ENCODE measurements at places on chromosomes 5 and 9.
A peak's percentile ranks its signal among the peaks of the same experiment; 100 is the strongest.

DNA sequence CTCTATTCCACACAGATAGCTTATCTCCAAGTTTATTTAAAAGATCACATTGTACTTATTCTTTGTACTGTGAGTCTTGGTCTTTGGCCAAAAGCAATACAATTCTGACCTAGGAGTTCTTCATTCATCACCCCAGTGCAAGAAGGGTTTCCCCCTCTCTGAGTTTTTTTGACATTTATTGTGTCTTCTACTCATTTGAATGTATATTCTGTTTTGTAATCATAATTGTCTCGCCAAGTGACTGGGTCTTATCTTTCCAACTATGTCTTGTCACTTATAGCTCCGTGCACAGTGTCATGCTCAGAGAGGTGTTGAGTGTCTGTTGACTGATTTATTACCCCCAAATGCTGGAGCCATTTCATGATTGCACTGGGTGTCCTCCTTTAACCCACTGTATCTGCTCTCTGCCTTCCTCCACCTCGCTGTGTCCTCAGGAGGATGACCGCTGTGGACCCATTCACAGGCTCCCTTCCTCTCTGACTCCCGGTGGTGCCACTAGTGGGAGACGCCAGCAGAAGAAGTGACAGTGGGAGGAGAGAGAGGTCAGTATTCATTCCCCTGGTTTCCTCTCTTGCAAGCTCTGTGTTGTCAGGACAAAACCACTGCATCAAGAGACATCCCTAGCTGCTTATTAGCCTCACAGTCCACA lies 11.2 kb upstream of the TRIO start:
- DNase-seq = no peak

DNA sequence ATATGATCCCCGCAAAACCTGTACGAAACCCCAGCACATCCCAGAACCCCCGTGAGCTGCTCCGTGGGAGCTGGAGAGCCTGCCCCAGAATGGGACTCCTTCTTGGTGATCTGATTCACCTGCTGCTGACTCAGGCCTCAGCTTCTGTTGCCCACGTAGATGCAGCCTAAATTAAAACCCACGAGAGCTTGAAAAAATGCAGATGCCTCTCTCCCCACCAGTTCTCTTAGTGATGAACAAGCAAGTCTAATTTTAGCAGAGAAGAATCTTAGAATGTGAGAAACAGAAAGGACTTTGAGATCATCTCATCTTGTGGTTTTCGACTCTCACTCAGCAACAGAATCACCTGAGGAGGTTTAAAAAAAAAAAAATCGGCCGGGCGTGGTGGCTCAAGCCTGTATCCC lies 57.6 kb downstream of the TMOD1 start:
- DNase-seq = no peak

DNA sequence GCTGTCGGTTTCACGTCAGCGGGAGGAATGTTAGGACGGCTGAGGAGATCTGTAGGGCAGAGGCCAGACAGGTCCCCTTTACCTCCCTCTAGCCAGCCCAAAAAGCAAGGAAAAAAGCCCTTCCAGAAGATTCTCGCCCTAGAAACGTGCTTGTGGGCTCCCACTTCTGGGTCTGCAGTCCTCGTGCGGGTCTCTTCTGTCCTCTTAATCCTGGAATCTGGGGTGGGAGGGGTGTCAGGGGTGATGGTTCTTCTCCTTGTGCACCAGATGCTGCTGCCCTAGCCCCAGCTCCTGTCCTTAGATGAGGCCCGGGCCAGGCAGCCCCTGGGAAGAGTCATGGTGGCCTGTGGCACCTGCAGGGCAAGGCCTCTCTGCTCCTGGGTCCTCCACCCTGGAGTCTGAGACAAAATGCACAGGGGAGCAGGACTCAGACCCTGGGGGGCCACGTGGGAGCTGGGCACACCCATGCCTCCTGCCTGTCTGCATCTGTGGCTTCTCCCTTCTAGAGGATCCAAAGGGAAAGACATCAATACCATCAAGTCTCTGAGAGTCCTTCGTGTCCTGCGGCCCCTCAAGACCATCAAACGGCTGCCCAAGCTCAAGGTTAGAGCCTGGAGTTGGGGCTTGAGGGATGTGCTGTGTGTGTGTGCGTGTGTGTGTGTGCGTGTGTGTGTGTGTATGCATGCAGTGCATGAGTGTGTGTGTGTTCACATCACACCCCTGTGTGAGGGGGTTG lies 174.2 kb downstream of the CACNA1B start:
- DNase-seq = no peak

DNA sequence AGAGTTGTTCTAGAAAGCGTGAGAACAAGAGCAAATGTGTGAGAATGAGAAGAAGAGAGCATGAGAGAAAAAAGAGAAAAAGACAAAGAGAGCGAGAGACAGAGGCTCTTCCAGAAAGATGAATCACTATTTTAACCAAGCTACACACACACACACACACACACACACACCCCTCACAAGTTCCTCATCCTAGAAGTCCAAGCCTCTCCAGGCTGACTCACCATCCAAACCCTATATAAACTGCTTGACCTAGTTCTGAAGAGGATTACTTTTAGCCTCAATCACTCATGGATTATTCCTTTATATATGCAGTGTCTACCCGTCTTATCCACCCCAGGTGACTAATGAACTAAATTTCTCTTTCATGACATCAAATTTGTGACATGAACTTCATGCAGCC lies 37.6 kb downstream of the C9orf57 start:
- no peak for DNase-seq

GRCh38 chr9:114026335-114026734 lies 51.8 kb downstream of the AMBP start:
- no peak for DNase-seq

GRCh38 chr9:5085993-5086392 lies 99.4 kb downstream of the INSL6 start:
- no peak for DNase-seq

DNA sequence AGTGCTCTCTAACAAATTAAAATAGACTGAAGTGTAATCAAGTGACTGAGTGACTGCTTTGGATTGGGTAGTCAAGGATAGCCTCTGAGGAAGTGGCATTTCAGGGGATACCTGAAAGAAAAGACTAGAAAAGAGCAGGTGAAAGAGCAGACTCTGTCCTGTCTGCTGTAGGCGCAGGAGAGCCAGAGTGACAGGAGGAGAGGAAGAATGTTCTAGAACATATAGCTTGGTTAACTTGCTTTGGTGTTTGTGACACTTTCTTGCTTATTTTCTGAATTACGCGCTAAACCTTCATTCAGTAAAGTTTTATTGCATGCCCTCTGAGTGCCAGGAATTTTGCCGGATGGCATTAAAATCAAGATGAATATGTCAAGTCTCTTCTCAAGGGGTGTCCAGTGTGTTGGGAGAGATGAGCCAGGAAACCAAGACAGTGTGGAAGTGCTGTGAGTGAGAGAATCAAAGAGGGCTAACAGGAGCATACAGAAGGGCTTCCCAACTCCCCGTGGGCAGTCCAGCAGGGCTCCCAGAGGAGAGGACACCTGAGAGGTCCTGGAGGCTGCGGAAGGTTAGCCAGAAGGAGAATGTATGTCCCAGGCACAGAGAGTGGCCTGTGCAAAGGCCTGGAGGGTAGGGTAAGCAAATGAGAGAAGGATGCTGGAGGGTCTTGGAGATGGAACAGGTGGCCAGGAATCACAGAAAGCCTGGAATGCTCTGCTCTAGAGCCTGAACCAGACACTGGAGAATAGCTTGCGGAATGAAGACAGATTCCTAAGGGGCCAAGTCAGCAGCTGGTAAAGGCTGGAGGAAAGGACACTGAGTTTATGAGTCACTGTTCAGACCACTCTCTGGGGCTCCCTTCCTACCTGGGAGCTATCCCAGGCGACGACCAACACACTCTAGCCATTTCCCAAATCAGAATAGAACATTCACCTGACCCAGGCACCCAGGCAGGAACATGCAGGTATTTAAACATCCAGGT lies 59.3 kb downstream of the SLC22A5 start:
- DNase-seq = no peak

DNA sequence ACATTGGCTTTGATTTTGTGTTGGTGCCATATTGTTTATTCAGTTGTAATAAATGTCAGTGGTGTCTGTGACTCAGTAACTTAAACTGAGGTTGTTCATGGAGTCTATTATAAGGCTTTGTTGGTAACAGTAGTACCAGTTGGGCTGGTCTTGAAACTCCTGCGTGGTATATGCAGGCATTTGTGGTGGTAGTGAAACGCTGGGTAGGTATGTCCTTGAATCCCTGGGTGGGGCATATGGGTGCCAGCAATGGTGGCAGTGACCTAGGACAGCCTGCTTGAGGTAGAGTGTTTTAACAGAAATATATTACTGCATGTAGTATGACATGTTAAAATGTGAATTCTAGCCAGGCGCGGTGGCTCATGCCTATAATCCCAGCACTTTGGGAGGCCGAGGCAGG lies 1058.5 kb upstream of the SEMA6A start:
- no peak for DNase-seq

DNA sequence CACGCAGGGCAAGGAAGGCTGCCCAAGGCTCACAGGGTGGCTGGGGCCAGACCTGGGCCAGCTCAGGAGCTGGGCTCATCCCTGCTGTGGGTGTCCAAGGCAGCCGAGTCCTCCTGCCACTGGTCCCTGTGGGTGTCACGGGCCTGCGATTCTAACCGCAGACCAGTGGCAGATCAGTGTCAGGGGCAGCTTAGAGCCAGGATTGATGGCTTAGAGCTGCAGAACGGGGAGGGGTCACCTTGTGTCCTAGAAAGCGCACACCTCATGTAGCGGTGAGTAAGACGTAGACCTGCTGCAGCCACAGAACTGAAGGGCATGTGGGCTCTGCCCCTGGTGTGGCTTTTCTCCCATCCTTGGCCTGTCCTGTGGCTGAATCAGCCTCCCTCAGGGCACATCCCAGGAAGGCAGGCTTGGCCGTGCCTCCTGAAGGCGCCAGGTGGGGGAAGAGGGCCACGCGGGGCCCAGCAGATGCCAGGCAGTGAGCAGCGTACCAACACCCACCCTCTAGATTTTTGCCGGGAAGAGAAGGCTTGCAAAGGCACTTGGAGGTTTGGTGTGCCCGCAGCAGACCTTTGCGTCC lies 78.3 kb upstream of the FCN2 start:
- DNase-seq = no peak

GRCh38 chr5:131068893-131069643 lies 96.0 kb downstream of the HINT1 start:
- DNase-seq = peak; percentile 5

DNA sequence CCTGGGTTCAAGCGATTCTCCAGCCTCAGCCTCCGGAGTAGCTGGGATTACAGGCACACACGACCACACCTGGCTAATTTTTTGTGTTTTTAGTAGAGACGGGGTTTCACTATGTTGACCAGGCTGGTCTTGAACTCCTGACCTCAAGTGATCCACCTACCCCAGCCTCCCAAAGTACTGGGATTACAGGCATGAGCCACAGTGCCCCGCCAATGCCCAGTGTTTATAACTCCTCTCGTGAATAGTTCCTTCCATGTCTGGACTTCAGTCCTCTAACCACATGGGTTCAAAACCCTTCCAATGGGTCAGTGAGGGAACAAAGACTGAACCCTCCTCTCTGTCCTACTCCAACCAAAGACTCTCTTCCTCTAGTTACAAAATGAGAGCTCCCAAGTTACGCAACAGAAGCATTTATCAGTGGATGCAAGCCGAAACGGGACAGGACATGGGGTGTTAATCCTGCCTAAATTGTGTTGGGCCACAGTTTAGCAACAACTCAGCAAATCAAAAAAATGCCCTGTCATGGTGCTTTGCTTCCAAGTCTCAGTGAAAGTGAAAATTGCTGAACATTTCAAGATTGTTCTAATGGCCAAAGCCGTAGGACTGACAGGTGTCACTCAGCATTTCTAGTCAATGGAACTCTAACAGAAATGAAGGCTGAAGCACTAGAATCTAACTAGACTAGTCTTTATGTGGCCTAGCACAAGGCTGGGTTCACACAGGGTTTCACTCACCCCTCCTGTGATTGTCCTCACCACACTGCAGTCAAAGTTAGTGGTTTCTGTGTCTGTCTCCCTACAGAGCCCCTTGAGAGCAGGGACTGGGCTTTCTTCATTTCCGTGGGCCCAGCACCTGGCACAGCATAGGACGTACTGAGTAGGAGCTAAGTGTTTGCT lies 3.2 kb upstream of the TMEM245 start:
- DNase-seq = no peak

- DNase-seq = no peak
These were observed 137.1 kb upstream of the FSTL4 start for GRCh38 chr5:133749331-133749985.

DNA sequence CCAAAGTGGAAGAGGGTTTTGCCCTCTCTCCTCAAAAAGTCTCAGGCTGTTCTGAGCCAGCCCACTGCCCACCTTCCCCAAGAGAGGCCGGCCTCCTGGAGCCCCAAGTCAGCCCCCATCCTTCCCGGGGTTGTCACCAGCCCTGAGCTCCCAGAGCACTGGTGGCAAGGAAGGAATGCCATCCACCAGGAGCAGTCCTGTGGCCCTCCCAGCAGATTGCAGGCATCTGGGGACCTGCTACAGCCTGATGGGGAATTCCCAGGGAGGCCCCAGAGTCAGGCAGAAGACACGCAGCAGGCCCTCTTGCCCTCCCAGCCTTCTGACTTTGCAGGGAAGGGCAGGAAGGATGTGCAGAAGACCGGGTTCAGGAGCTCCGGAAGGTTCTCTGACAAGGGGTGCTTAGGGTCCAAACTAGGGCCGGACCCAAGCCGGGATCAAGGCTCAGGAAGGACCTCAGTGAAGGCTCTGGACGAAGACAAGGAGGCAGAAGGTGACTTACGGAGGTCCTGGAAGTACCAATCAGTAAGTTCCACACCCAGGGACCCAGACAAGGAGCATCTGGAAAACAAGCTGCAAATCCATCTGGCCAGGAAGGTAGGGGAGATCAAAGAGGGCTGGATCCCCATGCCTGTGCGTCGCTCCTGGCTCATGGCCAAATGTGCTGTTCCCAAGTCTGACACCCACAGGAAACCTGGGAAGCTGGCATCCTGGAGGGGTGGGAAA lies 3.7 kb downstream of the SPATA31E1 start:
- no peak for DNase-seq

GRCh38 chr5:4716781-4717180 lies 423.3 kb upstream of the ADAMTS16 start:
- DNase-seq = no peak

- DNase-seq = no peak
These were observed 100.9 kb upstream of the SEMA6A start for GRCh38 chr5:116675626-116675910.

DNA sequence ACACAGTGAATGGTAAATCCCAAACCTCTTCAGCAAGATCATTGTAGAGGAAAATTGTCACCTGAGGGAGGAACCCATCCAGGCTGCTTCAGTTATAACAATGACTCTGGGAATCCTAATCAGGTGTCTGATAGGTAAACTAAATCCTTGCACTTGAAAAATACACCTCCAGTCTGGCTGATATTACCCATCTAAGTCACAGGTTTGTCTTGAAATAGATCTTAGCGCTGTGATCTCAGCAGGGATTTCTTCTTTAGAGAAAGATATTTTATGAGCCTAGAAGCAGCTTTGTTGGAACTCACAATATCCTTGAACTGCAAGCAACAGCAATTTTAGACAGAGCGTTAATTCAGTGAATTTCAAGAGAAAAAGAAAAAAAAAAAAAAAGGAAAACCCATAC lies 149.7 kb downstream of the SGCD start:
- no peak for DNase-seq

DNA sequence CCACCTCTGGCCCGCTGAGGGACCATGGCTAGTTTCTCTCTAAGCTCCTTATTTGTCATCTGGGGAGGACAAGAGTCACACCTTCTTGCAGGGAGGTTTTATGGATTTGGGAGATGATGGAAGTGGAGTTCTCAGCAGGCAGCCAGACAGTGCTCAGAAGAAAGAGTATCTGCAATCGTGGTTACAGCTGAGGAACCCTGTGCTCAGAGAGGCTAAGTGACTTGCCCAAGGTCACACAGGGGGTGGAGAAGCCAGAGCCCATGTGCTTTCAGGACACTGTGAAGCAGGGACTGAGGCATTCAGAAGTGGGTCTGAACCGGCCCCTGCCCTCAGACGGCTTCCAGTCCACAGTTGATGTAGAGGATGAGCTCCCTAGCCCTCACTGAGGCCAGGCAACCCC lies 10.8 kb downstream of the PRRX2 start:
- DNase-seq = no peak

Data from T-helper 22 cell (primary cell).